Bronchial epithelial cell (primary cell): ENCODE measurements at places on chromosomes 11 and 22. TPM values are rescaled to one million over a fixed set of nuclear protein-coding genes. Genes with fewer than 3 reads are reported as not detected.

Gene CRYBB1
- total RNA-seq, result not detected in 2 replicates

DNA sequence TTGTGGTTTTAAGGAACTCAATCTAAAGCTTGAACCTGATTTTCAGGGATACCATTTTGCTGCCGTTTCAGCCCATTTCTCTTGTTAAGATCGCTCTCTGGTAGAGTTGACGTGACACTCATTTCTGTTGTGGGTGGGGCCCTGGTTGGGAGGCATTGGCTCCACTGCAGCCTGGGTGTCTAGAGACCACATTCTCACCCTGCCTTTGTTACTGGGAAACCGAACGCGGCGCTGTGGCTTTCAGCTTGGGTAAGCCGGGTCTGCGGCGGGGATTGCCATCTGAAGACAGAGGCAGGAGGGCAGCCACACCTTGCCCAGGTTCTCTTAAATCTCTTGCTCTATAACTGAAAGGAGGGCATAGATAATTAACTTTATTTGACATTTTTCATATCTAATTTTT, 3.2 kb downstream of the EHF start:
- peak; percentile 78 for DNase-seq

GRCh38 chr11:119626197-119626841, 102.7 kb downstream of the NECTIN1 start:
- DNase-seq, result no peak

Gene MICALL1
- 143 and 201 TPM in 2 replicates for total RNA-seq

Gene IFT27
- total RNA-seq, result 10.8 and 15.5 TPM in 2 replicates

- peak; percentile 53 for DNase-seq
Measured at GRCh38 chr22:24968066-24968561, 15.6 kb downstream of the KIAA1671 start.

DNA sequence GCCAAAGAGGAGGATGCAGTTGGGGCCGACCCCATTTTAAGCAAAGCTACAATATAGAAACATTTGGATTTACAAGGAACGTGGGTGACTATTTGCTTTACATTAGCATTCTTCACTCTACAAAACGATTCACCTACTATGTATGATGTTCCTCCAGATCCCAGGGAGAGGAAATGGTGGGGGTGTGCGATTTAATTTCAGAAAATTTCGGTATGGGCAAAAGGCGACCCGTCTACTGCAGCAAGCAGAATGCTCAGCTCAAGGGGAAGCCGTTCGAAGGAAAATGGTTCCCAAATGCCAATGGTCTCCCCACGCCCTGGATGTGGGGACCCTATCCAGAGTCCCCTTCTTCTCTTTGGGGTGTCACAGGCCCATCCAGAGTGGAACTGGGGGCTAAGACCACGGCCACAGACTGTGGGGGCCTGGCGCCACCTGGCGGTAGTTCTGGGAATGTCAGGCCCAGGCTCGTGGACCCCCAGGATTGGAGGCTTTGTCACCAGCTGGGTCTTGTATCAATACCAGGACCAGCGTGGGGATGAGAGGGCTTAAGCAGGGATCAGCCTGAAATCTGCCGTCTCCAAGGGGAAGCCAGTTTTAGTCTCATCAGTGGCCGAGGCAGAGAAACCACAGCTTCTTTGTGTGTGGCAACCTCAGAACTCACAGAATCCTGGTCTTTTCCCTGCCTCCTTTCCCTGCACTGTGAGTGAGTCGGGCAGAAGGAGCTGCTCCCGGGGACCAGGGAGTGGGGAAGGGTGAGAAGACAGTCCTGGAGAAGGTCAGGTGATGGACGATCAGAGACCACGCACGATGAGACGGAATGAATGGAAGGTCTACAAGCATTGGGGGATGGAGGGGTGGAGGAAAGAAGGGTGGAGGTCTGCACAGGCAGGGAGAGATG, 8.4 kb downstream of the LRRC10B start:
- DNase-seq, result no peak

Gene KRTAP5-1
- not detected in 2 replicates for total RNA-seq

DNA sequence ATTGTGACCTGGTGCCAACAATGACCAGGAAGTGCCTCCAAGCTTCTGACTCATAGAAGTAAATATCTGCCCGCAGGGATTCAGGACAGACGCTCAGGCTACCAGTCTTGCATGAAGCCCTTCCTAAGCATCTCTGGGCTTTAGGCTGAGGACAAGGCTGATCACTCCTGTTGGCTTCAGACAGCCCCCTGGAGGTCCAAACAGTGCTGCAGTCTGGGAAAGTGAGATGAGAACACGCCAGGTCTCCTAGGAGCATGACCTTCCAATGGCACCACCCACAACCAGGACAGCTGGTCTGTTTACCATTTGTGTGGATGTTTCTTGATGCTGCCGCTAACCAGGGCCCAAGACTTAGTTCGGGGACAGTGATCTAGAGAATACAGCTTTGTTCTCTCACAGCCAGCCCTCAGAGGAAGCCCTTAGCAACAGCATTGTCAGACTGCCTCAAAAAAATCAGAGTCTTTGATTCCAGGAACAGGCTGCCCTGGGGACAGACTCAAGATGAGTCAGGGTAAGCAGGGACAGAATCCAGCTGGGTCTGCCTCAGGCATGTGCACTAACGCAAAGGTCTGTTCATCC, 111.2 kb downstream of the ZNF280B start:
- DNase-seq, result peak; percentile 40

DNA sequence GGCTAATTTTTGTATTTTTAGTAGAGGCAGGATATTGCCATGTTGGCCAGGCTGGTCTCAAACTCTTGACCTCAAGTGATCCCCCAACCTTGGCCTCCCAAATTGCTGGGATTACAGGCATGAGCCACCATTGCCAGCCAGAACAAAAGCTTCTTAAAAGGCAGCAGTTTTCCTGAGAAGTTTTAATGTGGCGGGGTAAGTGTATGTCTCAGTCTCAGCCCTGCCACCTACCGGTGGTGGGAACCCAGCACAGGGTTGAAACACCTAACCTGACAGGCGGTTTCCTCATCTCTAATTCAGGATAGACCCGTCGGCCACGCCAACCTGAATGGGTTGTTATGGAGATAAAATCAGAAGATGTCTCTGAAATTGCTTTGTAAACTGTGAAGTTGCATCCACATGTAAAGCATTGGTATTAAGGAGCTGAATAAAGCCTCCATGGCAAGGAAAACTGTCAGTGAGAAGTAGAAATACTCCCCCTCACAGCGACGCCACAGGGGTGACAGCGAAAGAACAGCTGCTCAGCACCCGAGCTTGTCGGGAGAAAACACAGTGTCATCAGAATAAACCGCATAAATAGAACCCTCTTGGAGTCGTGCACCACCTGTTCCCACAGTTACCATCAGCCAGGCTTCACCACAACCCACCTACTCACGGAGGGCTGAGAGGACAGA, 165.9 kb upstream of the NCAM1 start:
- peak; percentile 42 for DNase-seq

DNA sequence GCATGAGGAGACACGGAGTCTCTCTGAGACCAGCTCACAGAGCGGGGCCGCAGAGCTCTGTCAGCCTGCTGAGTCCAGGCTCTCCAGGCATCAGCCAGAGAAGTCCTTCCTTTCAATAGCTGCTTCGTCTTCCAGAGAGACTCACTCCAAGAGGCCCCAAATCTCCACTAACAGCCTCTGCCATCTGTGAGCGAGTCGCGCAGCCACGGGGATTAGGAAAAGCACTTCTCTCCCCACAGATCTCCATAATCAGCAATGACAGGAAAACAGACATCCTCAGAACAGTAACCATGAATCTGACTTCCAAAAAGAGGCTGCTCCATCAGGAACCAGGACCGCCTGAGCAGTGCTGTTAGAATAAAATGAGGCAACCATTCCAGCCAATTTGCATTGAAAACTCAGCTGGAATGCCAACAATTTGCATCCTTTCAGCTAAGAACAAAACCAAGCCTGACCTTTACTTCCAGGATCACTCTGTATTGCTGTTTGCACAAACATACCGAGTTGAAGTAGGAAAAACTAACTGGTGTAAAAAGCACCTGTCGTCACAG, 65.4 kb downstream of the SMCO4 start:
- DNase-seq, result no peak

- DNase-seq, result peak; percentile 56
Measured at GRCh38 chr11:19777377-19778102, 64.9 kb downstream of the NAV2 start.

- DNase-seq, result peak; percentile 86
Measured at GRCh38 chr11:2142762-2143202, 3.6 kb upstream of the IGF2 start.

DNA sequence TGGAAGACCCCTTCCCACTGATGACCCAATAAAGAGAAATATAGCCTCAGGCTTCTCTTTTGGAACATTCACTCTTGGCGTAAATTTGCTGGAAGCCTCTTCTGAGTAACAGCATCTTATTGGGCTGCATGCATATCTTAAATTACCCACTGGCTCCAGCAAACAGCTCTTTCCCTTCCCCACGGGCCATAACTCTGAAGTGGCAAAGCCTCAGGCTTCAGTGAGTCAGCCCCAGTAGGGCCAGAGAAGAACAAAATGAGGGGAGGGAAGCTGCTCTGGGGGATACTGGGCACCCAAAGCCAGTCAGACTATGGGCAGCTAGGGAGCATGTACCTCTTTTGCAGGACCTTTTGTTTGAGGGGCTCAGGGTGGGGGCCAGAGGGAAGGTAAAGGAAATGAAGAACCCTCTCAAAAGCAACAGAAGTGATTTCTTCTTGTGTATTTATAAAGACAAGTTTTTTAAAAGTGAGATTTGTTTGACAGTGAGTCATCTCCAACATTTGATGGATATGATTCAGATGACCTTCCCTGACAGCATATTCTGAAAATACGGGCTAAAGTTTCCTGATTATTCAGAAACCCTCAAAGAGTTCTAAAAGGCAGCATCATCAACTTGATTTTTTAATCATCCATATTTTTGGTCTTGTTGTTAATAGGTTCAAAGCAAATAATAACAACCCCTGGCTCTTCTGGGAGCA, 203.4 kb downstream of the KIF18A start:
- DNase-seq, result peak; percentile 84

DNA sequence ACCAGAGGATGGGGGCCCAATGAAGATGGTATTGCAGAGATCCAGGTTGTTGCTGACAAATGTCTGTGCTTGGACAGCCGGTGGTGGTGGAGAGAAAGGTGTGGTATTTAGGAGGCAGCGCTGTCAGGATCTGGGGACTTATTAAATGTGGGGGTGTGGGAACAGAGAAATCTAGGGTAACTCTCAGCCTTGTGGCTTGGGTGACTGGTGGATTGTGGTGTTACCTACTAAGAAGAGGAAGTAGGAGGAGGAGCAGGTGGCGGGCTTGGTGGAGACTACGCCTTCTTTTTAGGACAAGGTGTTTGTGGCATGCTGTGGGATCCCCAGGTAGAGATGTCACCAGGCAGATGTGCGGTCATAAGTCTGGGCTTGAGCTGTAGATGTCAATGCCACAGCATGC, 144.0 kb downstream of the GRIK4 start:
- no peak for DNase-seq

- DNase-seq, result no peak
Measured at GRCh38 chr11:120280600-120281051, 40.7 kb downstream of the POU2F3 start.

GRCh38 chr22:43174941-43175531, 11.9 kb downstream of the TTLL12 start:
- no peak for DNase-seq

- DNase-seq, result no peak
Measured at GRCh38 chr11:33913991-33914390, 22.1 kb upstream of the LMO2 start.

Gene ISX
- total RNA-seq, result not detected in 2 replicates

DNA sequence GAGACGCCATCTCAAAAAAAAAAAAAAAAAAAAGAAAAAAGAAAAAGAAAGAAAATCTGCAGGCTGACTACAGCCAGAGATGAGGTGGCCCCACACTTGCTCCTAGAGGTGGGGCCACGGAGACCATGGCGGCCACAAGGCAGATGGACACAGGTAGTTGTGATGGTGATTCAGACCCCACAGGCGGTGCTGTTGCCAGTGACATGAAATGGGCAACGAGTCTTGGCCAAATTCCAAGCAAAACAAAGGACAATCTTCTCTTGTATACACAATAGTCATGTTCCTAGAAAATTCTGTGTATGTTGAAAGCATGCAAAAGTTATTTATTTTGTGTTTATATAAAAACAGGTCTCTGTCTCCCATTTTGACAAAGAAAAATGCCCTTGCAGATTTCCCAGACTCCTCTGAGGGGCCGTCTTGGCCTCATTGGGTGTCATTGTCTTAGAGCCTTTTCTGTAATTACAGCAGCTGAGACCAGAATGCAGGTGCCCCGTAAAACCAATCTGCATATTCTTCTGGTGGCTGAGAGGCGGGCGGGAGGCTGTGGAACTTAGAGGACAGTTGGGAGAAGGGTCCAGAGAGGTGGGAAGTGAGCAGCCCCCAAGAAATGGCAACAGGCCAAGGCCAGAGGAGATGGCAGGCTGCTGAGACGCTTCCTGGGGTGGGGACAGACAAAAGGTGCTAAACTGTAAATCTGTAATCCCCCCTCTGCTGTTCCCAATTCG, 22.5 kb upstream of the DAGLA start:
- peak; percentile 8 for DNase-seq

DNA sequence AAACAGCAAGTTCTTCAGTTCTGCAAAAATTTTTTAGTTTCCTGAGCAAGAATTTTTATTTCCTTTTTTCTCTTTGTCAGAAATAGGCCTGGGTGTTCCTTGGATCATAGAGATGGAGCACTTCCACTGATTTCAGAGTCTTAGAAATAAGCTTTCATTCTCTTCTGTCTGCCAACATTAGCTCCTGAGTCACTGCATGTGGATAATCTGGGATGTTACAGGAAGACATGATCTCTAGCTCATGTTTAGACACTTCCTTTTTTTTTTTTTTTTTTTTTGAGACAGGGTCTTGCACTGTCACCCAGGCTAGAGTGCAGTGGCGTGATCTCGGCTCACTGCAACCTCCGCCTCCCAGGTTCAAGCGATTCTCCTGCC, 13.2 kb upstream of the TMEM218 start:
- DNase-seq, result no peak

Gene DDI1
- total RNA-seq, result not detected in 2 replicates

DNA sequence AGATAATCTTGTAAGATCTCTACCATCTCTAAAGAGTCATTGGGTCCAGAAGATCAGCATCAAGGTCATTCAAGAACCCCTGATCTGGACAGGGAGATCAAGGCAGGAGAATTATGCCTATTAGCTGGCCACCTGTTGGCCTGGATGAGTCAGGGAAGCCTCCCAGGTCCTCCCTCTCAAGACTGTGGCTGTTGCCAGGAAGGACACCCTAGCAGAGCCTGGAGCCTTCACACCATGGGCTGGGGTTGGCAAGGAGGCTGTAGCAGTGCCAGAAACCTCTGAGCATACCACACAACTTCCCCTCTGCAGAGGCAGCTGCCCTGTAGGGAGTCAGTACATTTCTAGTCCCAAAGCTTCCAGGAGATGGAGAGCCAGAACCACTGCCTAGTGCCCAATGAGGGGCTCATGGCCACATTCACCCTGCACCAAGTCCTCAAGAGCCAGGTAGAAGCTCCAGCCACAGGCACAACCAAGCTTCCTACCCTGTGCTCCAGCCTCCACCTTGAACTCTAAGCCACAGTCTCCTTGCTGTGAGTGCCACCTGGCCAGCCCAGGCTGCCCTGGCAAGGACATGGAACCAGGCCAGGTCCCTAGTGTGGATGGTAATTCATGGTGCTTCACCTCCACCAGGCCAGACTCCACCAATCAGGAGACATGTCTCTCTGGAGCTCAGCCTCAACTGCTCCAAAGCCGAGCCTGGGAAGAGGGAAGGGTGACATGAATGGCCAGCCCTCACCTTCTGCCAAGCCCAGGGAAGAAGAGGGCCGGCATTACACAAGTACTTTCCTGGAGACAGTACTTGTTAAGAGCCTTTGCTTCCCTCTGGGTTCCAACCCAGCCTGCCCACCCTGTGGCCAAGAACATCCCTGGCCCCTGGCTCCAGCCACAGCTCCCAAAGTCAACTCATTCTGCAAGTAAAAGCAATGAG, 124.3 kb downstream of the BUD13 start:
- DNase-seq, result no peak

Gene NPTXR
- total RNA-seq, result under 0.01 TPM in 2 replicates
